ENCODE measurements at places on chromosomes 7 and 10.

- DNase-seq = no peak
Observed at GRCh38 chr7:117279931-117280557, 42.8 kb downstream of the WNT2 start.

DNA sequence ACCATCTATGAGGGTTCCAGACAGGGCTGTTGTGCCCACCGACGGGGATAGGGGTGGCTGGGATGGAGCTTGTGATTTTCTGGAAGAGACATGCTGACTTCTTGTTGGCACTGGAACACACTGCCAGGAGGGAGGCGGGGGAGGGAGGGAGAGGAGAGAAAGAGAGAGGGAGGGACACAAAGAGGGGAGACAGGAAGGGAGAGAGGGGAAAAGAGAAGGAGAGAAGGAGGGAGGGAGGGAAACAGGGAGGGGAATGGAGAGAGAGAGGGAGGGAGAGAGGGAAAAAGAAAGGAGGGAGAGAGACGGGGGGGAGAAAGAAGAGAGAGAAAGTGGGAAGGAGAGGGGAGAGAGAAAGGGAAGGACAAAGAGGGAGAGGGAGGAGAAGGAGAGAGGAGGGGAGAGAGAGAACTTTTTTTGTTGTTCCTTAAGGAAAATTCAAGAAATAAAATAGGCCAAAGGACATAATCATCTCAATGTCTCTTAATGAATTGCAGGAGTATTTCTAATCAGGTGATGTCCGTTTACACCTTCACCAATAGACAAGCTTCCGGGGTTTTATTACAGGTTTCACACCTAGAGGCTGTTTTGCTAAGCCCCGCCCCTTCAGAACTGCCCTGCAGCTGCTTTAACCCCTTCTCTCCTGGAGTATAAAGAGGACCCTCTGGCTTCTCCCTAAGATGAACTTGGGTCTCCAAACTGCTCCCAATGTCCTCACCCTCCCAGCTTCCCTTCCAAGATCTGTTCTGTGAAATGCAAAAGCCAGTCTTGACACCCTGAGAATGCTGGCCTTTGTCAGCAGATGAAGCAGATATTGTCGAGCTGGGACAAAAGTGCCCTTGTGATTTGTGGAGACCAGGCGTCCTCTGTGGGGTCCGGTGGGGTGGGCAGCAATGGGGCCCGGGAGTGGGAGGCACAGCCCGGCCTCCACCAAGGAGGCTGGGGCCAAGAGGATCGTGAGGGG, 82.0 kb upstream of the GTF2IRD1 start:
- DNase-seq = no peak

GRCh38 chr7:139618482-139619366, 95.2 kb downstream of the CLEC2L start:
- DNase-seq = no peak

- no peak for DNase-seq
Observed at GRCh38 chr7:70554646-70555045, 577.3 kb upstream of the GALNT17 start.

GRCh38 chr7:32670110-32671025, 175.1 kb downstream of the AVL9 start:
- DNase-seq = no peak

GRCh38 chr10:75428434-75429158, 2.8 kb upstream of the LRMDA start:
- DNase-seq = no peak

DNA sequence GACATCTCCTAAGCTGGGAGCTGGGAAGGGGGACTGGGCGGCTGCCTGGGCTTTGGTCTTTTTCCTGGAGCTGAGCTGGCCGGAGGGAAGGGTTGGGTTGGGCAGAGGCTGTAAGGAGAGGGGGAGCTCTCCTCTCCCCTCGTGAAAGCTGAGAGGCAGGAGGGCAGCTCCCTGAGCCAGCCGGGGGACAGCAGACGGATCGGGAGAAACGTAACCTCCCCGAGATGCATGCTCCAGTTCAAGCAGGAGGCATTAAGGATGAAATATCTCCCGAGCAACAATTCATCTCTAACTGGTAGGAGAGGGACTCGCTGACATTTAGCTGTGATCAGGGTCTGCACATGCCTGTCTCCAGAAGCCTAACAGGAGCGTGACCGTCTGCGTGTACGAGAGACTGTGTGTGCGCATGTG, 19.9 kb upstream of the LBX1 start:
- no peak for DNase-seq

DNA sequence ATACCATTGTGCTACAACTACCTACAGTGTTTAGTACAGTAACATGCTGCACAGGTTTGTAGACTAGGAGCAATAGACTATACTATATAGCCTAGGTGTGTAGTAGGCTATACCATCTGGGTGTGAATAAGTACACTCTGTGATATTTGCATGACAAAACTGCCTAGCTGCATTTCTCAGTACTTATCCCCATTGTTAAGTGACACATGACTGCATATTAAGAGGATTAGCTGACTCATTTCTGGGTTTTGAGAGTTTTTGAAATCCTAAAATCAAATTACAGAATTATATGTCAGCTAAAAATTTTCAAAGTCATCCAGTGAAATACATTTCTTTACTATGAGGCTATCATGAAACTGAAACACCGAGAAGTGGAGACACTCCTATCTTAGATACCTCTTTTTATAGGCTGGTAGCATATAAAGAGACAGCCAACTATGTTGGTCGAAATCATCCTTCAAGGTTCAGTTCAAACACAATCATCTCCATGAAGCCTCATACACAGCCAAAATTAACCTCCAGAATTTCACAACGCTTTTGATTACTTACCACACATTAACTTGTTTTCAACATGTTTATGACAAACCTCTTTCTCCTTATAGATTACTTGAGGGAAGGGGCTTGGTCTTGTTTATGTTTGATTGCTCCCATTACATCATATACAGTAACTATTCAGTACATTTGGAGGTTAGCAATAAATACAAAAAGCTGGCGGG, 89.8 kb upstream of the ANK3 start:
- DNase-seq = no peak

DNA sequence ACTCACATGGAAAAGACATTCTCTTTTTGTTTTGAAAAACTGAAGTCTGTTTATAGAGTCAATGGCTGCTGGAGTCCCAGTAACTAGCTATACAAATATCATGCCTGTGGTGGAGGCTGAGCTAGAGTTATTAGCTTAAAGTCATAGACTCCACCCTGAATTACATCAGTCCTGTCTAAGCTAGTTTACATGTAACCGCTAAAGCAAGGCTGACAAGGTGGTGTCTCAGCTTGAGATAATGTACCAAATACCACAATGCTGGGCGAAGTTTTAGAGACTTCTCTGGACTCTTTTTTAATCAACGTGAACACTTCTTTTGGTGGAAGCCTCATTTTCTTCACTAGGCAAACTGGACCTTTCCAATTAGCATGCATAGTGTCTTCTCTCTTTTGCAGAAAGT, 219.4 kb downstream of the ANK3 start:
- no peak for DNase-seq

GRCh38 chr7:106915873-106916272, 50.8 kb downstream of the PIK3CG start:
- DNase-seq = no peak

DNA sequence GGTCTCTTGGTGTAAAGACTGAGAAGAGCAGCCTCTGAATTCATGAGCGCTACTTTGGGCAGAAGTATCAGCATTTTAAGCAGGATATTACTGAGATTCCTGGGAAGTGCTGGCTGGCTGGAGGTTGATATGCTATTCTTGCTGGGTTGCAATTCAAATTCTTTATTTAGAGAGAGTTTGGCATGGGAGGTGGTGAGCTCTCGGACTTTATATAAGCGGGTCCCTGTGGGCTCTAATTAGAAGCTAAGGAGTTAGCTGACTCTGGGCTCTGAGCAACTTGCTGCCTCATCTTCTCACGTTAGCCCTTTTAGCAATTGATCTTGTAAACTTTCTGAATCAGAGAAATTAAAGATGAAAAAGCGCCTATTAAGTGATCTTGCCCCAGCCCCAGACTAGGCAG, 430.9 kb downstream of the SORCS3 start:
- no peak for DNase-seq

GRCh38 chr7:154884348-154884920, 118.5 kb downstream of the PAXIP1 start:
- DNase-seq = no peak

- DNase-seq = no peak
Observed at GRCh38 chr10:110903280-110904278, 15.4 kb downstream of the BBIP1 start.

- no peak for DNase-seq
Observed at GRCh38 chr10:130807721-130808120, 503.8 kb downstream of the TCERG1L start.

GRCh38 chr7:2066251-2066919, 166.4 kb downstream of the MAD1L1 start:
- DNase-seq = no peak

GRCh38 chr10:114406455-114406854, 2.2 kb upstream of the AFAP1L2 start:
- DNase-seq = no peak

DNA sequence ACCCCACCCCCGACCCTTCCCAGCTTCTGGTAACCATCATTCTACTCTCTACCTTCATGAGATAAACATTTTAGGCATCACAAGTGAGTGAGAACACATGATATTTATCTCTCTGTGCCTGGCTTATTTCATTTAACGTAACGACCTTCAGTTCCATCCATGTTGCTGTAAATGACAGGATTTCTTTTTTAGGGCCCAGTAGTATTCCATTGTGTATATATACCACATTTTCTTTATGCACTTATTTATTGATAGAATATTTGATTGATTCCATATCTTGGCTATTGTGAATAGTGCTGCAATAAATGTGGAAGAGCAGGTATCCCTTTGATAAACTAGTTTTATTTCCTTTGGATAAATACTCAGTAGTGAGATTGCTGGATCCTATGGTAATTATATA, 112.7 kb downstream of the CREB5 start:
- no peak for DNase-seq

DNA sequence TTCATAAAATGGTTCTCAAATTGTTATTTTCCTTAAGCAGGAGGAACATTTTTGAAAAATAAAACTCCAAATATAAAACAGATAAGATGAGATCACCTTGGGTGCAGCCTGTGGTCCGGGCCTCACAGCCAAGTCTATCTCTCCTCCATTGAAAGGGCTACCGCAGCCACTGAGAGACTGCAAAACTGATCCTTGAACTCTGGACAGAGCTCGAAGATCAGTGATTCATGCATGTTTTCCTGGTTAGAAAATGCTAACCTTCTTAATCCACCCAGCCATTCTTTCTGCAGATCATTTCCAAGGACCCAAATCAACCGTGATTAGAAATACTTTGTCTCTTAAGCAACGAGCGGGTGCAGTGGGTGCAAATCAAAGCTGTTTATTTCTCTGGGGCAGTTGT, 378.8 kb downstream of the PLXDC2 start:
- DNase-seq = no peak

DNA sequence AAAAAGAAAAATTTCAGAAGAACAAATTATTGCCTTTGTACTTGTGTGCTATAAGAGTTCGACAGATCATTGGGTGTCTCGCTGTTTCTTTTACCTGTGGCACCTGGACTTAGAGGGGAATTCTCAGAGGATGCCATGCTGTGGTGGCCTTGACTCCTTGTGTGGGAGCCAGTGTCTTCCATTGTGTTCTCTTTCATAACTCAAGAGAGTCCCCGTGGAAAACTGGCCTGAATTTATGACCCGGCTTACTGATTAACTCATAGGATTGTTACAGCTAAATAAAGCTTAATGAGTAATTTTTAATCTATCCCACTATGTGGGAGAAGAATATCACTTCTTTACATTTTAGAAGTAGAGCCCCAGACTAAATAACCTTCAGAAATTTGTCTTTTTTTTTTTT, 54.5 kb downstream of the UBE3C start:
- no peak for DNase-seq

- DNase-seq = no peak
Observed at GRCh38 chr10:543131-543530, 146.3 kb downstream of the DIP2C start.

GRCh38 chr7:25951414-25952260, 200.4 kb upstream of the NFE2L3 start:
- DNase-seq = no peak

- DNase-seq = peak; percentile 54
Observed at GRCh38 chr10:75399461-75400162, 2.0 kb downstream of the ZNF503 start.
